ENCODE measurements at places on chromosomes 2 and 18.

DNA sequence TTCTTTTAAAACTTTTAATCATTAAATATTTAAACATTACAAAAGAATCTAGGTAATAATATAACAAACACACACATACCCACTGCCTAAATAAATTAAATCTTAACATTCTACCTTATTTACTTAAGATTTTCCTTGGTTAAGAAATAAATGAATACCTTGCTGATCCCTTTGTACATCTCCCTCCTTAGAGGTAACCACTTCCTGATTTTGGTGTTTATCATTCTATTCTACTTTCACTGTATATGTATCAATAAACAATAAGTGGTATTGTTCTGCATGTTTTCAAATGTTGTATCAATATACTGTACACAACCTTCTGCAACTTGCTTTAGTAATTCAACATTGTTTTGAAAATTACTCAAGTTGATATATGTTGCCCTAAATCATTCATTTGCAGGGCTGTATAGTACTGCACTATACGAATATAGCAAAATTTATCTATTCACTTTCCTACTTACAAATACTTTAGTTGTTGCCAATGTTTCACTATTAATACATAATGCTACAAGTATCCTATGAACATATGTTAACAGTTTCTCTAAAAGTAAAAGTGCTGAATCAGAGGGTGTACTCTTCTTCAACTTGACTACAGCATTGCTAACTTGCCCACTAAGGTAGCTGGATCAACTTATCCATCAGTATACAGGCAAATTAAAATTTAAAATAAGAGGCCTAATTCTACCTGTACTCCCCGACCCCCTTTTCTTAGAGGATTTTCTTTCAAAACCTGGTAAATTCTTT, 65.8 kb downstream of the MEMO1 start:
- no peak for DNase-seq

DNA sequence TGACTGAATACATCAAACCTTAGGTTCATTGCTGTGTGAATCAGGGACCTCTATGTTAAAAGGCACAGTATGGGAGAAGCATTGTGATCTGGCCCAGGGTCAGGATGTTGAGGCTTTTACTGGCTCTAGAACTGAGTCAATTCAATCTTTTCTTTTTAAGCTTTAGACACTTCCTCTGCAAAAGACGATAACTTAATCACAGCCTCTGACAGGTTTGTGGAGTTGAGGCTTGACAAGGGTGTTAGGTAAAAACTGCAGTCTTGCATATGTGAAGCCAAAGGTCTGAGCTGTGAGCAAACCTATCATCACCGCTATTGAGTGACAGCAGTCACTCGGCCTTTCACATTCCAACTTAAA, 17.3 kb upstream of the ARHGAP25 start:
- DNase-seq = no peak

- DNase-seq = no peak
Observed at GRCh38 chr18:57352271-57352701, at the start of gene ST8SIA3. Gene ST8SIA3, plus strand, starts transcription at chr18:57352557. Its CDS starts 290 bp downstream, at chr18:57352847.

GRCh38 chr2:44934983-44935728, 6.3 kb upstream of the SIX3 start:
- no peak for DNase-seq

GRCh38 chr2:217301142-217301925, 441.5 kb upstream of the TNP1 start:
- DNase-seq = no peak
